ENCODE measurements at places on chromosomes 7 and 10. TPM values are rescaled to one million over a fixed set of nuclear protein-coding genes. Genes with fewer than 3 reads are reported as not detected.

The ZNF736 gene
- 32.3 TPM for total RNA-seq

The CRYGN gene
- total RNA-seq, result 10.3 TPM

The BBS9 gene
- total RNA-seq, result 37.0 TPM

The TLX1 gene
- total RNA-seq, result not detected

The CARD11 gene
- 0.99 TPM for total RNA-seq

The SEMA3C gene
- 159 TPM for total RNA-seq

The HOXA1 gene
- total RNA-seq, result 1.2 TPM

The HNRNPF gene
- 83.9 TPM for total RNA-seq

The ICA1 gene
- total RNA-seq, result 33.3 TPM
